ENCODE measurements at places on chromosomes 16 and 17.
A peak's percentile ranks its signal among the peaks of the same experiment; 100 is the strongest.

DNA sequence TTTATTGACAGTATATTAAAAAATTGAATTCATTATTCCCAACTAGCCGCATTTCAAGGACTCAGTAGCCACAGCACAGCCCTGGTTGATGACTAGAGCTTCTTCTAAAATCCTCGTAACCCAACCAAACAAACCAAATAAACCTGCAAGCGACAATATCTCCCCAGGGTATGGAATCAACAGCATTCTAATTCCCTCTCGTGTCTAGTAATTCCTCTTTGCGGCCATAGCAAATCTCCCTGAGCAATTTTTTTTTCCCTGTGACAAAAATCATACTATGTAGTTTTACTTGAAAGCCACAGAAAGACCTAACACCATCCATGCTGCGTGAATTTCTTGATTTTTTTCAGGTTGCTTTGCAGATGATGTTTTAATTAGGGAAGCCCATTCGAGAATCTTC, 143.4 kb upstream of the MYOCD start:
- DNase-seq = no peak

DNA sequence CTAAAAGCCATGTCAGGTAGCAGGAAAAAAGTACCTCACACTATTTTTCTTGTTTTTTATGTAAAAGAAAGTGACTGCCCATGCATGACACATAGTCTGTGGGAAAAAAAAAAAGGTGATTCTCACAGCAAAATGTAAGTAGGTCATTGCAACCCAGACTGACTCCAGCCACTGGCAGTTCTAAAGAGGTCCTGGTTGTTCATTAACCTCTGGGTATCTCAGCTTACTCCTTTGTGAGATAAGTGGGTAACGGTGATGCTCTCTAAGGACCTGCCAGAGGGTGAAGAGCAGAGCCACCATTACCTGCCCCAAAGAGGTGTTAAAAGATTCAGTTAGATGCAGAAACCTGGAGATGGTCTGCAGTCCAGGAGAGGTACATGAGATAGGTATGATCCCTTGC, 531.9 kb downstream of the GRIN2A start:
- DNase-seq = no peak

- peak; percentile 48 for DNase-seq
Observed at GRCh38 chr17:10844621-10845387, 6.9 kb upstream of the PIRT start.

- DNase-seq = peak; percentile 92
Observed at GRCh38 chr16:69476920-69477443, 52.6 kb downstream of the CYB5B start.

GRCh38 chr17:35705705-35706104, 25.7 kb upstream of the RASL10B start:
- no peak for DNase-seq

- no peak for DNase-seq
Observed at GRCh38 chr16:47873434-47873833, 282.4 kb downstream of the ABCC12 start.

DNA sequence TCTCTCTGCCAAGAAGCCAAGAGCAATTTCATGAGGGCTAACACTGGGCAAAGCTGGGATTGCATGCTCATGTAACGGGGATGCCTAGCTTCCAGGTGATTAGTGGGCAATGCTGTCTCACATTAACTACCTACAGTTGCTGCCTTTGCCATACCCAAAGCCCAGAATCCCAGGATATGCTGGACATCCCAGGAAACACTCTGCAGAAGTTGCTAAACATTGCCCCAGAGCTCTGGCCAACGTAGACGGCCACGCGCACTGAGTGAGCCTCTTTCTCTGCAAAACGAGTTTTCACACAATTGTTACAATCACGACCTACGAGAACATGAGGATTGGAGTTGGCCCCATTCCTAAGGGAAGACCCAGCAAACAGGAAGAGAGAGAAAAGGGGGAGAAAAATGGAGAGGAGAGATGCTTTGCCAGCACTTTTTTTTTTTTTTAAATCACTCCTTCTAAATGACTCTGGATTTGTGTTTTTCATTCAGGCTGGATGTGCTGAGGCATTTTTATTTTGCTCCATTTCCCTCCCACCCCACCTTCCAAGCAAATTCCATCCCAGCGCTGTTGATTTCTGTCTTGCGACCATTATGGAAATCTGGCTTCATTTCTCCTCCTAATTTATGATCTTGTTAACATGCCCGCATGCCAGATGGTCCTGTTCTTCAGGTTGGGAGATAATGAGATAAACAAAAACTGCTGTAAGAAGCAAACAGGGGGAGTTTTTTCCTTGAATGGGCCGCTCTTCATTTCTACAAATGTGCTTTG, 112.8 kb upstream of the DNAH9 start:
- no peak for DNase-seq

DNA sequence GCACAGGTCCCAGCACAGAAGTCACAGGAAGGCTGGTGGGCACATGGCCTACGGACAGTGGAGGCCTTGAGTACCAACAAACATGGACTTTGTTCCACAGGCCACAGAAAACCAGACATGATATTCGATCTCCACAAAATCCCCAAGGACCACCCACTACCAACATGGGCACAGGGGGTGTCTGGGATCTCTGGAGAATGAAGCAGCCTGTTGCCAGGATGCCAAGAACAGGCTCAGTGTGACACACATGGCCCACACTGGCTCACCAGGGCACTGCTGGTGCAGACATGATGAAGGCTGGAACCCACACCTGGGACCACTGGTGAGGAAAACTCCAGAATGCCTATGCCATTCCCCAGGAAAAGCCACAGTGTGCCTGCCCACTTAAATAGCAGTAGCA, 120.2 kb downstream of the C16orf78 start:
- no peak for DNase-seq

DNA sequence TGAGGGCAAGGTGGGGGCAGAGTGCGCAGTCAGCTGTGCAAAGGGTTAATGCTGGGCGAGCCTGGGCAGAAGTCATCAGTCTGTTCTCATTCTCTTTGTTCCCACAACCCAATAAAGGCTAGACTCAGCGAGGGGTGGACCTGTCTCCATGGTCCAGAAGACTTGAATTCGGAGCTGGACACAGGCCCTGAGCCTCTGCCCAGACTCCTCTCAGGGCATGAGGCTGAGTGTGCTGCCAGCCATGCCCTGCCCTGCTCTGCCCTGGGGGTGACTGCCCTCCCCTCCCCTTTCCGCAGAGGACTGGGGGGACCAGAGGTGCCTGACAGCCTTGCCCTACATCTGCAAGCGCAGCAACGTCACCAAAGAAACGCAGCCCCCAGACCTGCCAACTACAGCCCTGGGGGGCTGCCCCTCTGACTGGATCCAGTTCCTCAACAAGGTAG, 54.5 kb downstream of the MRC2 start:
- DNase-seq = no peak

DNA sequence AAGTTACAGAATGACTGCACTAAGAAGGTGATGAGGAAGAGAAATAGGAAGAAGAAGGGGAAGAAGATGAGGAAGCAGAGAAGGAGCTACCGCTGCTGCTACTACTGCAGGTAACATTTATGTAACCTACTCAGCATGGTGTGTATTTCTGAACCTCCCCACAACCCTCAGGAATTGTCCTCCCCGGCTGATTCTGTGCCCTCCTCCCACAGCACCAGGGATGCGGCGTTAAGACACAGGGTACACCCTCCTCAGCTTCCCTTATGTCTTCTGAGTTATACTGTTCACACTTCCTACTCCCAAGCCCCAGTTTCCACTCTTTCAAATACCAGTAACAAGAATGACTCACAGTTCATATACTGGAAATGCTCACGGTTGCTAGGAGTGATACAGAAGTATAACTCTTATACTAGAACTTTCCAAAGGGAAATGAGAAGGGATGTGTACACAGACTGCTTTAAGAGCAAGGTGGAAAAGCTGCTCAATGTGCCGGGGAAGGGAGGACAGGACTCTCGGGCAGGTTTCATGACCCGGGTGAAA, 224.5 kb upstream of the PSMD7 start:
- DNase-seq = no peak
